Left cardiac atrium (tissue), 4 donors: ENCODE measurements at places on chromosomes 1 and 21.

DNA sequence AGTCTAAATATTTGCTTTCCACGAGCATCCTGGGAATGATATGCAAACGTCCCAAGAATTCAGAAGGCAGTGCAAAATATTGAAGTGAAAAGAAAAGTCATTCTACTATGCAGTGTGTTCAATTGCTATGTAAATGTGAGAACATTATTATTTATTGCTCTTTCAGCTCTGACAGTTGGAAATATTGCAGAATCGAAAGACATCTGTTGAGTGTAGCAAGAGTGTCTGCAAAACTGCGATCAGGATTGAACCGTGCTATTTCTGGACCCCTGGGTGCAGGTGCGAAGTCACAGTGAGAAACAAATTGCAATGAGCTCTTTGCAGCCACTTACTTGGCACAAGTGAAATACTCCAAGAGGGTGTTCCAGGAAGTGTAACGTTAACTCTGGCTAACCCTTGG is 566.4 kb downstream of the AJAP1 start:
- no peak for DNase-seq

DNA sequence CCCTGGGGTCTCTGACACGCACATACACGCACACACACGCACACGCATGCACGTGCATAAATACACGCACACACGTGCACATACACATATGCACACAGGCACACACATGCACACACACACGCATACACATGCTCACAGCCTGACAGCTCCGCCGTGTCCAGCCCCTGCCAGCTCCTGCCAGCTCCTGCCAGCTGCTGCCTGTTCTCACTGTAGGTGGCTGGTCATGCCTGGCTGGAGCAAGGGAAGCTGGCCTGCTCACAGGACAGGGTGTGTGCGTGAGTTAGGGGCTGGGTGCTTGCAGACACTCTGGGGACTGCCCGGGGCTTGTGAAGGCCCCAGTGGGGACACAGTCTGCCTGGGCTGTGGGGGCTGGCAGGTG is 4.9 kb downstream of the PLCH2 start:
- DNase-seq: no peak

DNA sequence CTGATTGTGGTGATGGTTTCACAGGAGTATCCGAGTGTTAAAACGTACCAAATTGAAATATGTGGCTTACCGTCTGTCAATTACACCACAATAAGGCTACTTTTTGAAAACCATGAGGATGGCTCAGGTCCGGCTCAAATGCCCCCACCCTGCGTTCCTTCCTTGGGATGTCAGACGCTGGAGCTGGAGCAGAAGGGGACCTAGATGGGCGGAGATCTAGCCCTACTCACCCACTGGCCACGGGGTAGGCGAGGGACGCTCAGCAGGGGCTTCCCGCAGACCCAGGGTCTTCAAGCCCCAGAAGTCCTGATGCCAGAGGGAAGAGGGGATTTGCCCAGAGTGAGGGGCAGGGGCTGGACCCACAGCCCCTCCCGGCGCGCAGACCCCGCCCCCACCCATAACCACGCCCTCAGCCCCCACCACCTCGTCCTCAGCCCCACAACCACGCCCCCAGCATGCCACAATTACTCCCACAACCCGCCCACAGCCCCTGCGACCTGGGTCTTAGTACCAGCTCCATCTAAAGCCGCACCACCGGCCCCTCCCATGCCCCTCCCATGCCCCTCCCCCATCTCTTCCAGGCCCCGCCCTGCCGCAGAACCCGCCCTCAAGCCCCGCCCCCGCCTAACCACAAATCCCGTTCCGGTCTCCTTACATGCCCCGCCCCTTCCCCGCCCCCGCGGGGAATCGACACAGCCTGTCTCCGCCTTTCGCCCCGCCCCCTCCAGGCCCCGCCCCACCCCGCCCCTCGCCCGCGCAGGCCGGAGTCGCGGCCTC is at the start of gene LRRC3:
Gene LRRC3, plus strand, starts transcription at position 764 of the 777 bp plus-strand sequence. CDS start 1,135 bp downstream, outside the sequence.
- peak; percentile 93 for DNase-seq

GRCh38 chr1:203772836-203773235 is 7.9 kb downstream of the LAX1 start:
- no peak for DNase-seq

DNA sequence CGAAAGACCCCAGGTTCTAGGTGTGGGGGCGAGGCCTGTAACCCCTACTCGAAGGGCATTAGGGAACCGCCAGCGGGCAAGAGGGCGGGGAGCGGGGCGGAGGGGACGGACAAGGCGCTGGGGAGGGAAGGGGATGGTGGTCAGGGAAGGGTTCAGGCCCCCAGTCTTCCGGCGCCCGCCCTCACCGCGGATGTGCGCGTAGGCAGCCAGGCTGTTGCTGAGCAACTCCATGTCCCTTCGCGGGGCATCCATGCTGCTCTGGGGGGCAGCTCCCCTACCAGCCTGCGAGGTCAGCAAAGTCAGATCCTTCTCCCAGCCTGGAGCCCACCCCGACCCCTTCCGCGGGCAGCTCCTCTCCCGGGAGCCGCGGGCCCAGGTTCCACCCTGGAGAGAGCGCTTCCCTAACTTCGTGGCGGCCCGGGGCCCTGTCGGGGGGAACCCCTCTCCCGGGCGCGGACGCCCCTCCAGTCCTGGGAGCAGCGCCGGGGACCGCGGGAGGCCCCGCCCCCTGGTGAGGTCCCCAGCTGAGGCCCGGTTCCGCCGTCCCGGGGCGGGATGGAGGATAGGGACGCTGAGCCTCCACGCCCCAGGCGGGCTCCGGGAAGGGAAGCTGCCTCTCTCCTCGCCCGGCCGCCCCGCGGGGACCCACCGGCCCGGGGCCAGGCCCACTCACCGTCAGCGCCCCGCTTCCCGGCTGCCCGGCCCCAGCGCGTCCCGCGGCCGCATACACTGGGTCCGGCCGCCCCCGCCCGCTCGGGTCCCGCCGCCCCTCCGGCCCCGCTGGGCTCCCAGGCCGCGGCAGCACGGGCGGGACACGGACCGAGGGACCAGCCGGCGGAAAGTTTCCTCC is 434 bp downstream of the EVA1B start:
- DNase-seq: peak; percentile 63

DNA sequence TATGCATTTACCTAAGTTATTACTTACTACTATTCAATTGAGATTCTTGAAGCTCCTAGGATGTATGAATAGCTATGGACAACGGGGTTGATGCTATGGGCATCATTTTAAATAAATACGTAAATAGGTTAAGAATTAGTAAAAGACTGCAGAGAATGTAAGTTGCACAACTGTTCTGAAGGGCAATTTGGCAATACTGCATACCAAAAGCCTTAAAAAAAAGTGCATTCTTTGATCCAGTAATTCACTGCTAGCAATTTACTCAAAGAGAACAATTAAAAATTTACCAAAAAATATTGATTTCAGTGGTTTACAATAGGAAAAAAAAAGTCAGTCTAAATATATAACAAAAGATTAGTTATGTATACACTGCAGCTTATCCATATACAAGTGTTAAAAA is 3.5 kb downstream of the ARPC5 start:
- DNase-seq: no peak
